Peyer's patch (tissue), 4 donors: ENCODE measurements at places on chromosomes 3 and 15.

DNA sequence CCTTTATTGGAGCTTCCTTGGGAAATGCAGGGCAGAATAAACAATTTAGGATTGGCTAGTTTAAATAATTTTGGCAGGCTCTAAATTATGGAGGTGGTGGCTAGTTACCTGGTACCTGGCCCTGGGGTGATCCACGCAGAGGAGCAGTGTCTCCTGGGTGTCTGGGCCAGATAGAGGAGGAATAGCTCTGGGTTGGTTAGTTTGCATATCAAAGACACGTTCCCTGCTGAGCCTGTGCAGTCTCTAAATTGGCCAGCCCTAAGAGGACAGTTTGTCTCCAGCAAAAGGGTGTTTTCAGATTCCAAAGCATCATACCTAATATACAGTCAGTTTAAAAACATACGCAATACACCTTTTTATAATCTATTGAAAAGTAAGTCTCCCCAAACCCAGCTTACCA, 333.3 kb upstream of the TPM1 start:
- no peak for DNase-seq

GRCh38 chr3:187997490-187997889, 156.5 kb upstream of the LPP start:
- DNase-seq: no peak

DNA sequence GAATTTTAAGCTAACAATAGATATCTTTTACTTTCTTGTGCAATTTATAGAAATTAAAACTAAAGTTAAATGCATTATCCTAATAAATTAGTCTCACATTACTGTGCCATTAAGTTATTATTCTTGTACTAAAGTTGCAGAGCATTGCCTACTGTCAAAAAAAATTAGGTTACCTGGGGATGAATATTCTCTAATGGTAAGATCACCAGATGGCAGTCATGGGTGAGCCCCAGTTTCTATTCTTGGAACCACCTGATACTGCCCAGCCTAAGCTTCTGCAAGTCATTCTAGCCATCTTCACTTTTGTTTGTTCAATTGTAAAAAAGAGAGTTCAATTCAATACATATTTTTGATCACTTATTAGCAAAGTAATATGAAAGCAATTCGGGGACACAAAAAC, 213.2 kb downstream of the CADM2 start:
- no peak for DNase-seq

GRCh38 chr15:98678484-98678883, 30.1 kb downstream of the IGF1R start:
- DNase-seq: no peak

DNA sequence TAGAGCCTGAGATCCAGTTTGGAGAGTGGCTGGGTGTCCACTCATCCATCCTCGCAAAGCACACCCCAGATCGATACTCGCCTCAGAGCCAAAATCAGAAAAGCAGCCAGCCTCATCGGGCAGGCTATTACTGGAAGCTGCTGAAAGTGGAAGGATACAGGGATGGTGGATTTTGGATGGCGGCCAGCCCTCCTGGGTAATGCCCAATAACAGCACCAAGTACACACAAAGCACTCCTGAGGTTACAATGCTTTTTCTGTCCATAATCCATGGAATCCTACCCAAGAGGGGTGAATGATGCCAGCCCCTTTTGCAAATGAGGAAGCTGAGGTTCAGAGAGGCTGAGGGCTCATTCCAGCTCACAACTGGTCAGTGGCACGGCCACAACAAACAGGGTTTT, 93.1 kb upstream of the SLC6A11 start:
- no peak for DNase-seq

- DNase-seq: no peak
Observed at GRCh38 chr3:71285086-71285485, 298.4 kb downstream of the FOXP1 start.

- DNase-seq: no peak
Observed at GRCh38 chr15:77974416-77975331, 102.8 kb downstream of the TBC1D2B start.

DNA sequence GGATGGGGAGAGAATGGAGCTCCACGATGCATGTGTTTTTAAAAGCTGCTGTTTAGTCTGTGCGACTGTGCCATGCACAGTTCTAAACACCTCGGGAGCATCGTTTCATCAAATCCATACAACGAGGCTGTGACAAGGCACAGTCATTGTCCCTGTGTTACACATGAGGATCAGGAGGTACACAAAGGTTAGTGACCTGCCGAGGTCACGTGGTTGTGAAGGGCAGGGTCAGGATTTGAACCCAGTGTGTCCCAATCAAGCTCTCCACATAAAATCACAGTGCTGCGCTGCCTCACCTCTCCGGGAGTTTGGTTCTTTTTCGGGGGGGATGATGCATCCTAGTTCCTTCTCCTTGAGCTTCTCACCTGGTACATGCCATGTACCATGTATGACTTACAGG, 18.7 kb upstream of the KIF23 start:
- DNase-seq: no peak

DNA sequence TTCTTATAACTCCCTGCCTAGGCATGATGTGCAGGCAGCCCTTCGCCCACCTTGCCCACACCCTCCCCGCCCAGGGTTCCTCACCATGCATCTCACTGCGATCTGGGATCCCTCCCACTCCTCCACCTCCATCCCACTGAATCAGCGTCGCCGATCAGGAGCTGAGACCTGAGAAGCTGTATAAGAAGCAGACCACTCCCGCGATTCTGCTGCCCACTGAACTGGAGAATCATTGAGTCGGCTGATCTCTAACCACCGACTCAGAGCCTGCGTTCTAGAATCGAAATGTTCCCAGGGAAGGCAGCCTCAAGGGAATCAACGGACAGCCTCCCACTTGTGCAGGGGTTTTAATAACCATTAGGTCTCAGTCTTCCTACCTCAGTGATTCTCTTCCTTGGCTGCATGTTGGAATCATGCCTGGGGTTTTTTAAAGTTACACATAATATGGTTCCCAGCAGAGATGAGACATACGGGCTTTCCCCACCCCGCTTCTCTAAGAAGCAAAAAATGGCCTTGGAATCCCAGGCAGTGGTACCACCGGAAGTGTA, 60.2 kb downstream of the TMEM44 start:
- DNase-seq: no peak

DNA sequence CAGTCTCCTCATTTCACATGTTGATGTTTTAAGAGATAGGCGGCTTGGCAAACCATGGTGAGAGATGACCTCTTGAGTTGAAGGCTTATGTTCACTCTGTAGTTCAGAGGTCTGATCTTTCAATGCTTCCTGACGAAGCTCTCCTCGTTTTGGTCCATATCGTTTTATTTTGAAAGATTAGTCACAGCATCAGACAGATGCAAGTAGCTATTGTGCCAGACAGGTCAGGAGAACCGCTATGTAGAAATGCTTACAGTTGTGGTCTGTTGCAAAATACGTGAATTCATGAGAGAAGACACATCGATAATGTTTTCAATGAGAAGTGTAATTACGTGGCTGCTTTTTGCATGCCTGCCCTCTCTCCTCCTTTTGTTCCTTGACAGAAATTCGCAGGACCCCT, 47.5 kb downstream of the CHL1 start:
- DNase-seq: no peak

- DNase-seq: no peak
Observed at GRCh38 chr3:48561045-48561736, 2.4 kb downstream of the UCN2 start.

GRCh38 chr3:151625086-151625485, 108.6 kb upstream of the AADACL2 start:
- DNase-seq: no peak

GRCh38 chr15:55289011-55289745, 435 bp downstream of the RAB27A start:
- DNase-seq: peak; percentile 55

DNA sequence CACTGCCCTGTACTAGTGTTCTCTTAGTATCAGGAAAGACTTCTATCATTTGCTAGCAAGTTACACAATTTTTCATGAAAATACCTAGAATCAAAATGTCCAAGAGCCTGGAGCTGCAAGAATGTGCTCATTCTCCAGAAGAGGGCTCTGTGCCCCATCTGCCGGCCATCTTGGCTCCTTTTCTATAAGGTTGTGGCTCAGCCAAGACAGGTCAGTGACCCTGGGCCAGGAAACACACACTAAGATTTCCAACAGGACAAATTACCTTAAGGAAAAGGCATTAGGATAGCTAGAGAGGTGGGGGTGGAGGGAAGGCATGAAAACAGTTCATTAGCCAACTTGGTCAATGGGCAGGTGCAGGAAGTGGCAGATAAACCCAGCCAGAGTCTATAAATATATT, 20.7 kb downstream of the TIMP4 start:
- DNase-seq: no peak

- no peak for DNase-seq
Observed at GRCh38 chr3:10263646-10264363, 15.5 kb downstream of the TATDN2 start.

GRCh38 chr15:57143511-57144078, 225.2 kb downstream of the TCF12 start:
- DNase-seq: no peak

- DNase-seq: no peak
Observed at GRCh38 chr3:99352811-99353210, 285.6 kb upstream of the COL8A1 start.

DNA sequence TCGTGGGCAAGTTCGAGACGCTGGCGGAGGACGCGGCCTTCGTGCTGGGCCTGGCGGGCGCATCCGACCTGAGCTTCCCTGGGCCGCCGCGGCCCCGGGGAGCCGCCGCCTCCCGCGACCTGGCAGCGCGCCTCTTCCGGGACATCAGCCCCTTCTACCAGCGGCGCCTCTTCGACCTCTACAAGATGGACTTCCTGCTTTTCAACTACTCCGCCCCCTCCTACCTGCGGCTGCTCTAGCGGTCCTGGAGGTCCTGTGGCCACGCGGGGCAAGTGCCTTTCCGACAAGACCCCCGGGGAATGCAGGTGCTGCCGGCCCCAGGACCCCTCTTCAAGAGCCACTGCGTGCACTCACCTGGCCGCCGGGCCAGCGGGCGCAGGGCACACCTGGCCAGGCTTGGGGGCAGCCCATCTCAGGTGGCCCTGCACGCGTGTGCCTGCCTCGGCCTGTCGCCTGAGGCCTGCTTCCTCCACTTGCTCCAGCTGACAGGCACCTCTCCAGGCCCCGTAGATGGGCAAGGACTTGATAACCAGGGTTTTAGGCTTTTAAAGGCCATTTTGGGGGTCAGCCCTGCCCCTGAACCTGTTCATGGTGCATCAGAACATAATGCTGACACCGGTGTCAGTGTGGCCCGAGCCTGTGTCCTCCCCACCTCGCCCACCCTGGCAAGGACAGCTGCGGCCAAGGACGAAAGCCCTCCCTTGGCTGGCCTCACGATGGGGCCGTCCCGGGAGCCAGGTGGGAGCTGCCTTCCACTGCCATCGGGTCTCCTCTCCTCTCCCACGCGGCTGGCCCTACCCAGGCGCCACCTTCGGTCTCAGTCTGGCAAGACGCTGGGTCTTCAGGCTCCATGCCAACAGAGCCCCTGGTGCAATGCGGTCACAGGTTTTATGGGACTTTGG, 16.1 kb downstream of the C3orf22 start:
- DNase-seq: peak; percentile 6

DNA sequence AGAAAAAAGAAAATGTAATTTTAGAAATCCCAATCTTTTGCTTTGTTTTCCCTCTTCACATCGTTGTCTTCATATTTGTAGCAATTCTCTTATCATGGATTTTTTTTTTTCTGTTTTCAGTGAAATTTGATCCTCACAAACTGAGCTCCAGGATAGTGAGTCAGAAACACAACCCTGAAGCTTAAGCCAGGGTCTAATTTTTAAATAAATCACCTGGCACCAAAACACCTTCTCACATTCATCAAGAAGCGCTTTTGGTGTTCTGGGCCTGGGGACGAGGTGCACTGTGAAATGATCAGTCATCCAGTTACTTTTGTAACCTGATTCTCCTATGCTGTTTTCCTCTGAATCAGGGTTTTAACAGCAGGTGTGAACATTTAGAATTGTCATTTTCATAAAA, 87.7 kb downstream of the REC114 start:
- DNase-seq: no peak

GRCh38 chr3:64653101-64653500, 34.7 kb downstream of the ADAMTS9 start:
- DNase-seq: no peak

DNA sequence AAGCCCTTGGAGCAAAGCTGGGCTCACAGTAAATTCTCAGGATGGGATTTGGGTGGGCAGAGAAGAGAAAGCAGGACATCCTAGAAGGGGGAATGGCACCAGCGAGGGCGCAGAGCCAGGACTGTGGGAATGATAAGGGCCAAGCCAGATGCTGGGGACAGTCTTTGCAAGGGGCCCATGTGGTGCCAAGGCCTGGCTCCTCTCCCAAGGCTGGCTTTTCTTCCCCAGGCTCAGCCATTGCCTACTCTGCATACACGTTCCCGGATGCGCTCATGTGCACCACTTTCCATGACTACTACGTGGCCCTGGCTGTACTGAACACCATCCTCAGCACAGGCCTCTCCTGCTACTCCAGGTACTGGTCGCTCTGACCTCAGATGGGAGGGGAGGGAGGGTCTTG, 24.7 kb upstream of the KIF23 start:
- DNase-seq: no peak

- DNase-seq: no peak
Observed at GRCh38 chr3:194042927-194043326, 93.0 kb upstream of the HES1 start.

DNA sequence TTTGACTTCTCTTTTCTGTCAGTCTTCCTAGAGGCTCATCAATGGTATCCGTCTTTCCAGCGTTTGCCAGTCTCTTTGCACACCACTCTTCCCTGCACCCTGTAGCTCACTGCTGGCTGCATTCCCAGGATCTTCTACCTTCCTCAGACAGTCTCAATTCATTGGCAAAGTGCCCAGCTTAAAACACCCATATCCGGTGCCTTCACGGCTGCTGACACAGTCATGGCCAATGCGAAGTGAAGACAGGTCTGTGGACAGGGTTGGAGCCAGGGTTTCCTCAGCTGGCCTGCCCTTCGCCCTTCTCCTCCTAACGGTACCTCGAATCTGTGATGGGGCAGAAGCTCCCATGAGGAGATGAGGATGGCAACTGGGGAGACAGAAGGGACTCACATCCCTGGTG, 36.1 kb downstream of the PTH1R start:
- DNase-seq: peak; percentile 62

DNA sequence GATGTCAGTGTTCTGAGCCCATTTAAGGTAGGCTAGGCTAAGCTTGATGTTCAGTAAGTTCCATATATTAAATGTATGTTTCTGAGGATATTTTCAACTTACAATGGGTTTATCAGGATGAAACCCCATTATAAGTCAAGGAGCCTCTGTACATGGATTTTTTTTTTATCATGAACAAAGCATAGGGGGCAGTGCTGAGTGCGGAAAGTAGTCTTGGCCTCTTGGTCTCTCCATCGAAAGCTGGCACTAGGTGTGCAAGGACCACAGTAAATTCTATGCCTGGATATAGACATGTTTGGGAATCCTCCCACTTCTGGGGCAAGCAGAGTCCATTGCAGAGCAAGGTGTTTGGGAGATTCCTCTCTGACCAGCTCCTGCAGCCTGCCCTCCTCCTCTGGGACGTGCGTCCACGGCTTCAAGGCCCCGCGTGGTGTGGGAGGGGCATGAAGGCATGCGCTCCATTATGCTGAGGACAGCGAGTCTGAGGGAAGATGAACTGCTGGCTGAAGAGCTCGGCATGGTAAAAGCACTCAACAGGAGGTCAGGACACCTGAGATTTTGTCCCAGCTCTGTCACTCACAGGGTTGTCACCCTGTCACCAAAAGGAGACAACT, 122.9 kb upstream of the LIPC start:
- no peak for DNase-seq
